Urinary bladder (tissue), 4 donors: ENCODE measurements at places on chromosomes 3 and 15. TPM values are rescaled to one million over a fixed set of nuclear protein-coding genes. Genes with fewer than 3 reads are reported as not detected.

GRCh38 chr15:52019394-52020220, 588 bp downstream of the MAPK6 start:
- DNase-seq: no peak

- no peak for DNase-seq
Measured at GRCh38 chr3:42749753-42750231, 23.3 kb downstream of the CCDC13 start.

DNA sequence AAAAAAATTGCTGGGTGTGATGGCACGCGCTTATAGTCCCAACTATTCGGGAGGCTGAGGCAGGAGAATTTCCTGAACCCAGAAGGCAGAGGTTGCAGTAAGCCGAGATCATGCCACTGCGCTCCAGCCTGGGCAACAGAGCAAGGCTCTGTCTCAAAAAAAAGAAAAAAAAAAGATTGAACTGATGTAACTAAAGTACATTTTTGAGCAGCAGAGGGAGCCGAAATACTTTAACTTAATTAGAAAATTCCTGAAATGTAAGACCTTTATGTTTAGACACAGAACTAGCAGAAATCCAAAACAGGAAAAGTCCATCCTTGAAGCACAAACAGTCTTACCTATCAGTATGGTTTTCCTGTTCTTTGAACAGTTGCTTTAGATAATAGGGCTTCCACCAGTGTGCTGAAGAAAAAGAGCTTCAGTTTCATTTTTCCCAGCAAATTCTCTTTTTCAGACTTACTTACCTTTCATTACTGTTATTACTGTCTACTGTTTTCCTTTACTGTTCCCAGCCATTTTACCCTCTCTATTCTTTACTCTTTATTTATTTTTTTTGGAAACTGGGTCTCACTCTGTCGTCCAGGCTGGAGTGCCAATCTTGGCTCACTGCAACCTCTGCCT, 33.4 kb upstream of the ZNF609 start:
- DNase-seq: peak; percentile 14

Gene CFAP100
- total RNA-seq: not detected
